ENCODE measurements at places on chromosomes 4 and X.

GRCh38 chrX:48999030-48999429 is 3.0 kb downstream of the GRIPAP1 start:
- no peak for DNase-seq

- no peak for DNase-seq
Observed at GRCh38 chrX:46710927-46711623, 47.8 kb downstream of the SLC9A7 start.

DNA sequence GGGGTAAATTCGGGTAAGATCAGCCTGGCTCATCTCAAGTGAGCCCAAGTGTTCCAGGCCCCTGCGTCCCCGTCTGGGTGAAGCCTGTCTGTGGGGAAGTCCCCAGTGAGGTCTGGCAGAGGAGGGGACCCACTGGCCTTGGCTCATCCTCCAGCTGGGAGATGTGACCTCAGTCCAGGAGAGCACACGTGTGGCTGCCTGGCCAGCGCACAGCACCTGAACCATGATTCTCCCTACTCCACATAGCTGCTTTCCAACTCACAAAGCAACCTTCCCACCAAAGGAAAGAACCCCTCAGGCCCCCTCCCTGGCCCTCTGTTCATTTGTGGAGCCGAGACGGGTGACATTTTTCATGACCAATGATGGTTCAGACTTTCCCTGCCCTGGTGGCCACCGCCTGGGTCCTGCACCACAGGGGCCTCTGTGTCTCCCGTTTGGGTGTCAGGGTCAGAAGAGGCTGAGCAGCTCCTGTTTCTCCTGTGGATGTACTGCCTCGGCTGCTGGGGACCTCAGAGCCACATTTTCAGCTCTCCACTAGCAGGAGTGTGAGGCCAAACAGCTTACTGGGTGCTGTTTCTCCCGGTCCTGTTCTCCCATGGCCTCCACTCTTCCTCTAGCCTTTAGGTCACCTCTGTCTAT is 111.4 kb downstream of the CPZ start:
- DNase-seq = no peak

DNA sequence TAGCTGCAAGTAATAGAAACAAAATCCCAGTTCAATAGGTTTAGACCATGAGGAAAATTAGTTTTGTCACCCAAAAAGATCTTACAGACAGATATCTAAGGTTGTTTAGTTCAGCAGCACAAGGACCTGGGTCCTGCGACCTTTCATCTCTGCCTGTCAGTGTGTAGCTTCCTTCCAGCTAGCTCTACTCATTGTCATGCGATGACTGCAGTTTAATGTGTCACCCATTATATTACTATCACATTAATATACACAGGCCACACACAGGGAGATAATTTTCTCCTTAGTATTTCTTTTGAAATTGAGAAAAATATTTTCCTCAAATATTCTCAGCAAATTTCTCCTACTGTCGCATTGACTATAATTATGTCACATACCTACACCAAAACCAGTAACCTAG is 232.1 kb upstream of the ARSJ start:
- no peak for DNase-seq

DNA sequence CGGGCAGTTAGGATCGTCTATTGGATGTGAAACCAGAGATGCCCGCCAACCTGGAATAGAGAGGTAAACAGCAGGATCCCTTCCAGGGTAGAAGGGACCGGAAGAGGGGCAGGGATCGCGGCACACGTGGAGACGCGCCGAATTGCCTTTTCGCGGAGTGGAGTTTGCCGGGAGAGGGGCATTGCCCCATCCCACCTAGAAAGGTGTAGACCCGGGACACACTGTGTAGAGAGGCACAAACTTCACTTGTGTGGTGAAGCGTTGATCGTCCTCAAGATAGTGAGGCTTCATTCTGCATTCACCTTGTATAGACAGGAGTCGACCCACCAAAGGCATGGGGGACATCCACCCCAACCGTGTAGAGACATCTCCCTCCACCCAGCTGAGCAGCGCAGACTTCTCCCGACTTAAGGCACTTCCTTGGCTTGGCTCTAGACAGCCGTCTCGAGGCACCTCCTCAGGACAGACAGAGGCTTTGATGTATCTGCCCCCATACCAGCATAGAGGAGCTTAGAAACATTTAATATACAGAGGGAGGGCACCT is 410 bp downstream of the GNL3L start:
- no peak for DNase-seq

GRCh38 chr4:37463033-37463856 is 218.7 kb downstream of the NWD2 start:
- no peak for DNase-seq

DNA sequence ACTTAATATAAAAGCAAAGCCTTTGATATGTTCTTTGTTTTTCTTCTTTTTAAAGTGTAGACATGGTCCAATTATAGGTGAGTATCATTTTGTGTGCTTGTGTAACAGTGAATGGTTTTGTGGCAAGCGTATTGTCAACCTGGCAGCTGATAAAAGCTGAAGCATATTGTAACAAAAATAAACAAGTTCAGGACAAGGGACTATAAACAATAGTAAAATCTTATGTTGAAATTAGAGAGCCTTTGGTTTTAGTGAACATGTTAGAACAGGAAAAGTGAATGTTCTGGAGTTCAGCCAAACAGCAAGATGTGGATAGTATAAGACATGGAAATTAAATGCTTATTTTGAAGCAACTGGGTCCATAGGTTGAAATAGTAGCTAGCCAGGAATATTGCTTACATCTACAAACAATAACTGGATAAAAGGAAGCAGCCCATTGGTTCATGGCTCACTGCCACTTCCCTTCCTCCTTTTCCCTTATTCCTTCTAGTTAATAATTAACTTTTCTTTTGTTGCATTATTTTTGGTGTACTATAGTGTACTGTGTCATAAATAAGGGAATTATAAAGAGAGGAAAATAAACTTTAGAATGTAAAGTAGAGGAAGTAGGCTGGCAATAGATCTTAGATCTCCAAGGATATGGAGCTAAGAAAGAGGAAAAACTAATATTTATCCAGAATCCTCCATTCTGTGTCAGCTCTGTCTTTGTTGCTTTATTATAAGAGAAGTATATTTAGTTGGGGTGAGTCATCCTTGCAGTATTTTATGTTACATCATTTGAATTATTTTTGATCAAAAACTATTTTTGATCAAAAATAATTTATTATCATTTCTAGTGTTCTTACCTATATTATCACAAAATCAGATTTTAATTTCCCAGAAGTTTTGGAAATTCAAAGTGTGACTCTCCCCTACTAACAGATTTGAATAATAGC is 65.6 kb downstream of the MRPL1 start:
- DNase-seq = no peak

- DNase-seq = no peak
Observed at GRCh38 chr4:101136373-101137370, 210.7 kb downstream of the PPP3CA start.

DNA sequence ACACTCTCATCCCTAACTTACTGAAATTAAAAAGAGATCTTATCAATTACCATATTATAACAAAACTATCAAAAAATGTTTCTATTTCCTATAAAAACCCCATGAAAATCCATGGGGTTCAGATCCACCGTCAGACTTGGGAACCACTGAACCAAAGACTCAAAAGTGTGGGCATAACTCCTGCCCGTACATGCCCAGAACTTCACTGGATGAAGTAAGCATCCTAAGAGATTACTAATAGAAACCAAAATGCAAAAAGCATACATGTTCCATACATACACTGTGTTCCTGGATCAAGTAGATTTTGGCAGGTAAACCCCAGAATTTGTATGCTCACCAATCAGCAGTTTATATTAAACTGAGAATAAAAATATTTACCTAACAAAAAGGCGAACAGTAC is 66.1 kb downstream of the PRSS12 start:
- no peak for DNase-seq

DNA sequence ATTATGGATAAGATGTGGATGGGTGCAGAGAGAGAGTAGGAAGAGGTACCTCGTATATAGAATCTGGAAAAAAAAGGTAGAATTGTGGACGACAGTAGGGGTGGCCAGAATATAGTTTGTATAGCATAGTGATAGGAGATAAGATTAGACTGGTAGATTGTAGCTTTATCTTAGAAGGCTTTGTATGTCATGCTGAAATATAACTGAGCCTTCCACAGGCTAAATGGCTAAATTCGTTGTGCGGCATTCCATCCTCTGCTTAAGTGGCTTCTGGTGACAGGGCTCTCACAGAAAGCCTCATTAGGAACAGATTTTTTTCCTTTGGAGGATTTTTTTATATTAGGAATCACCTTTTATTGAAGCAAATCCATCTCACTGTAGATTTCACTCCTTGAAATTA is 142.3 kb upstream of the BMPR1B start:
- DNase-seq = no peak

GRCh38 chr4:91963486-91963885 is 340.3 kb upstream of the GRID2 start:
- DNase-seq = no peak

- DNase-seq = no peak
Observed at GRCh38 chr4:1715002-1715758, 3.1 kb upstream of the SLBP start.

- no peak for DNase-seq
Observed at GRCh38 chrX:131741103-131741581, 197.3 kb downstream of the OR13H1 start.

DNA sequence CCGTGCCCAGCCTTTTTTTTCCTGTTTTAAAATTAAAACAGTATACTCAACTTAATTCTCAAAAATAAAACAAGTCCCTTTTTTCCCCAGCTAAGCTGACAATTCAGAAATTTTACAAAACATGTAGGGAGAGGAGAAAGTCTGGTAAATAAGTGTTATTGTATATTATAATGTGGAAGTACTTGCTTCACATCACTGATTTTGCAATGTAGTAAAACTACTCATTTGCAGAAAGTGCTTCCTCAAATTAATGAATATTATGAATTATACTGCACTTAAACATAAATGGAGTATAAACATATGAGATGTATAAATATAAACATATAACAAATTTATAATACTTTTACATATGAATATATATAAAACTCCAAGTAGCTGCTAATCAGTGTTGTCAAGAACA is 11.6 kb upstream of the H2AZ1 start:
- no peak for DNase-seq

GRCh38 chr4:184534511-184535391 is 60.4 kb upstream of the IRF2 start:
- DNase-seq = no peak

- no peak for DNase-seq
Observed at GRCh38 chr4:73432169-73433000, 3.6 kb upstream of the AFP start.

GRCh38 chr4:107931775-107932321 is 499 bp downstream of the CYP2U1 start:
- DNase-seq = no peak

DNA sequence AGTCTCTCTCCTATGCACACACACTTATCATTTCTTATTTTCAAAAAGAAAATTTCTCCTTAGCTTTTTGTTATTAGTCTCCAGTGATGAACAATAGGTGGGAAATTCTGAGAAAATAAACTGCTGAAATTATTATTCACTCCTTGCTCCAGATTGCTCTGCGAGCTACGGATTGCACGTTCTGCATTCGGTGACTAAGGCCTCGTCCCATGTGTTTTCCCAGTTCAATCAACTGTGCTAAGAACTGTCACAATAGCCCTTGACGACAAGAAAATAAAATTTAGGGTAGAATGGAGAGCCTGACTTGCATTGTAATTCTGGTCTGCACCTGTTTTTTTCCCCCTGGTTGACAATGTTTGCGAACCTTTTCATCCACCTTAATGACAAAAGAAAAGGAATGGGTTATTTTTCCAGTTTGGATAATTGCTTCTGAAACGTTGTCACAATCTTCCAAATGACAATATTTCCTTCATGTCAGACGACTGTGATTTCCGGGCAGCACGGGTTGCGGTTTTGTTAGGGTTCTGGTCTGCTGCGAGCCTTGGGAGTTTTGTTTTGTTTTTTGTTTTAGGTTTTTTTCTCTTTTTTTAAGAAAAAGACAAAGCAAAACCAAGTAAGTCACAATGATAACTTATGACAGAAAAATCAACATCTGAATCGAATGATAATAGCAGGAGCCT is 124.5 kb upstream of the NOCT start:
- no peak for DNase-seq

DNA sequence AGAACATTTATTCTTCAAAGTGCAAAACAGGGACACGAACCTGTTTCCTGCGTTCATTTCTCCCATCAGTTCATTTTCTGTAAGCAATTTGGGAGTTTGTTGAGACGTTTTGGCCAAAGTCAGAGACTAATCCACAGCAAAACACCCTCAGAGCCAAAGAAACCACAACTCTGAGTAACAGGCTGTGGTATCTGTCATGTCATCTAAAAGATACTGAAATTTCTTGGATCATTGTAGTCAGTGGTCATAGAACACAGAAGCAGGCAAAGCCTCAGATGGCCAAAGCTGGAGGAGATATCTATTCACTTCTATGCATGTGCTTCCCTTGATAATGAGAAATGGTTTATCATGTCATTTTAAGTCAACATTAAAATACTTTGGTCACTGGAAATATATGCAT is 485.6 kb upstream of the GALNT7 start:
- DNase-seq = no peak

DNA sequence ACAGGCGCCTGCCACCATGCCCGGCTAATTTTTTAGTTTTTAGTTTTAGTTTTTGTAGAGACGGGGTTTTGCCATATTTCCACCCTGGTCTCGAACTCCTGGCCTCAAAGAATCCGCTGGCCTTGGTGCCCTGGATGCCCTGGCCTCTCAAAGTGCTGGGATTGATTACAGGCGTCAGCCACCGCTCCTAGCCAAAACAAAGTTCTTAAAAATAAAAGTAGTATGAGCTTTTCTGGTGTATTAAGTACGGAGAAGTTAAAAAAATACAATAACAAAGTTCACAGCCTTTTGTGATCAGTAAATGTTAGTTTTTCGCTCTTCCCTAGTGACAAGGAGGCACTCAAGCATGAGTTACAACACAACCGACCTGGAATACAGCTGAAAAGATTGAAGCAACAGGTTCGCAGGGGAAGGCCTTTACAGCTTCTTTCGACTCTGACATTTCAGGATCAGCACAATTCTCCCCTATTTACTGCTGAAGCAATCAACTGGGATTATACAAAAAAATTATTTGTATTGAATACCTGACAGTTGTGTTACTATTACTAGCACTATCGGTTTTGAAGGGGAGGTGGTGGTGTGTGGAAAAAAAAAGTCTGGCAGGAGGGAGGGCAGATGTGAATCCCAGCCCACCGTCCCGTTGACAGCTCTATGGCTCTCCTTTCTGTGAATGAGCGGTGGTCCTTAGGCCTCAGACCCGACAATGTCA is 893 bp upstream of the METAP1 start:
- DNase-seq = no peak

DNA sequence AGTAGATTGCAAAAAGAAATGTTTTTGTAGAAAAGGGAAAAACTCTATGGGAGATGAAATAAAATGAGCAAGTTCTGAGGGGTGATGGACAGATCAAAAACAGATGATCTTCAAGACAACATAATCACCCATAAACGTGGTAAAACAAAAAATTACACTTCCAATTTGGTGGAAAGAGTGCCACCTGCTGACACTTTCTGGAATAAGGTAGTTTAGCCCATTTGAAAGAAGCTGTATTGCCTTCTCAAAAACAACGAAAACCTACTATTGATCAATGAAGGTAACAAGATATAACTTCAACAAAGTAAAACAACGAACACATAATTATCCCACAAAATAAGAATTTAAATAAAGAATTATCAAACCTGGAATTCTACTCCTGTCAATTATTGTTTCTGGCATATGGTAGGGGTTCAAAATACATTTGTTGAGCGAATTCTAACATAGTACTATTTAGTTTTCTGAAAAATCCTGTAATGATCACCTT is 2.5 kb downstream of the COQ2 start:
- peak; percentile 49 for DNase-seq

Measured in activated CD4-positive, CD25-positive, alpha-beta regulatory T cell treated with anti-CD3 and anti-CD28 coated beads, Interleukin-2, amount 50 U/mL, for 16 hours (primary cell).